ENCODE measurements at places on chromosomes 1 and 21. TPM values are rescaled to one million over a fixed set of nuclear protein-coding genes. Genes with fewer than 3 reads are reported as not detected.

Gene NPHS2
- total RNA-seq: not detected

Gene SAMD11
- 9.5 TPM for total RNA-seq

DNA sequence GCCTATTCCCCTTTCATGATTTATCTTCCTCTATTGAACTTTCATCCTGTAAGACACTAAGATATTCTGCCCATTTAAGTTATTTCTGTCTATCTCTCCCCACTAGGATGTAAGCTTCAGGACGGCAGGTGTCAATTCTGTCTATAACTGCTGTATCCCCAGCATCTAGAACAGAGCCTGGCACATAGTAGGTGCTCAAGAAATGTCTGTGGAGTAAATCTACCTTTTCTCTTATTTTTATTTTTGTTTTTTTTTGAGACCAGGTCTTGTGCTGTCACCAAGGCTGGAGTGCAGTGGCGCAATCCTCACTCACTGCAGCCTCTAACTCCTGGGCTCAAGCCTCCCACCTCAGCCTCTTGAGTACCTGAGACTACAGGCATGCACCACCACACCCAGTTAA, 5.6 kb downstream of the CD52 start:
- DNase-seq: no peak

DNA sequence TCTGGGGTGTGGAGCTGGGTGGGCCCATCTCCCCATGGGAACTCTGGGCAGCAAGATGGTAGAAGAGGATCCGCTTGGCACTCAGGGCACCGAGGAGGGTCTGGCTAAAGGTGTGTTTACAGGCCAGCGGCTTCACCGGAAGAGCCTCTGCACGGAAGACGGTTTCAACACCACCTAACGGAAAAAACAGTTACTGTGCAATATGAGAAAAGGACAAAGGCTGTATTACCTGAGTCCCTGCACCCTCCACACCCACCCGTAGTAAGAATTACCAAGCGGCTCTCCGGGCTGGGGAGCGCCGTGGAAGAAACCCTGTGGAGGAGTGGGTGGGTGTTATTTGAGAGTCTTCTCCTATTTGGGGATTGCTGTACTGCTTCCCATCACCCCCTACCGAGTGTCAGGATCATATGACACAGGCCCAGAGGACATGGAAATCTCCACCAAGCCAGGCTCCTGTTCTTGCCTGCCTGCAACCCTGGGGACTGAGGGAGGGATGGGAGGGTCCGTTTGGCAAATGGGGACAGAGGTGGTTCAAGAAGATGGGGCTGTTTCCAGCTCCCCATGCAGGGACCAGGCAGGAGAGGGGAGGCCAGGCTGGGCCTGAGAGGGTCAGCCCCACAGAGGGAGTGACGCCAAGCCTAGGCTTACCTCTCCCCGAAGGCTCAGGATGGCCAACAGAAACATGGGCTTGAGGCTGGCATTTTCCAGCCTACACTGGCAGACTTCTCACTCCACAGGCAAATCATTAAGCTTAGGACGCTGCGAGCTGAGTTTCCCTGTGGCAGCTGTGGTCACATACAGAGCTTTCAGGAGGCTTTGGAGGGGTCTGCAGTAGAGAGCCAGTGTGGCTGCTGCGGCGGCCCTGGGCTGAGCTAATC, 203.5 kb upstream of the TMEM51 start:
- no peak for DNase-seq
